NCI-H1694 (cell line): ENCODE measurements at places on chromosomes 5 and 9.

GRCh38 chr9:70679845-70680244, 265.4 kb upstream of the KLF9 start:
- no peak for DNase-seq

DNA sequence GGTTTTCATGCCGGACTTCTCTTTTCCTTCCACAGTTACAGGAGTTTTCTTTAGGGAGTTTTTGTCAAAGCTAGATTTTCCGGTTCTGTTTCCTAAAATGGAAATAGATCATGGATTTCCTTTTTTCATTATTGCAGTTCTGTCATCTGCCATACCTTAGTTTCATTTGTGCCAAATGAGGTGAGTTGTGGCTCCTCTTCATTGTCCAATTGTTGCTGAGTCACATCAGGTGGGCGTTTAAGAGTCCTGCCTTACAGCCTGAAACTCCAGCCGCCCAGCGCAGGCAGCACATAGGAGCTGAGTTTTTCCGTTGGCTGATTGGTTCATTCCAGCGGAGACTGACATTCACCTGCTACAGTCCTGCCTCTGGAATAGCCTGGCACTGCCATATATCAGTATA, 14.1 kb downstream of the SLC25A25 start:
- no peak for DNase-seq

- no peak for DNase-seq
Measured at GRCh38 chr5:68554571-68555279, 339.2 kb downstream of the PIK3R1 start.

DNA sequence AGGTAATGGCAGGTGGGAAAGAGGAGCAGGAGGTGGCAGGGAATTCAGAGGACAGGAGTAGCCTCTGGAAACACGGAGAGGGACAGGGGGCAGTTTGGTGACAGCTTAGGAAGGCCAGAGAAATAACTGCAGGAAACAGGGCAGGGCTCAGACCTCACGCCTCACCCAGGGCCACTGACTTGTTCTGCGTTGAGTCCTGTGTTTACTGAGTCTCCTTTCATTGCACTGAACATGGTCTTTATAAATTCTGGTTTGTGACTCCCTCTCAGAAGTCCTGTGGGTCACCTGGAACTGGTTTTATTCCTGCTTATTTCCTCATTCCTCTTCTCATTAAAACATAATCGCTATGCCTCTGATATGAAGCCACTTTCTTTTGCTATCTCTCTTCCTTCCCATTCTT, 55.2 kb upstream of the ZNF622 start:
- DNase-seq = no peak

DNA sequence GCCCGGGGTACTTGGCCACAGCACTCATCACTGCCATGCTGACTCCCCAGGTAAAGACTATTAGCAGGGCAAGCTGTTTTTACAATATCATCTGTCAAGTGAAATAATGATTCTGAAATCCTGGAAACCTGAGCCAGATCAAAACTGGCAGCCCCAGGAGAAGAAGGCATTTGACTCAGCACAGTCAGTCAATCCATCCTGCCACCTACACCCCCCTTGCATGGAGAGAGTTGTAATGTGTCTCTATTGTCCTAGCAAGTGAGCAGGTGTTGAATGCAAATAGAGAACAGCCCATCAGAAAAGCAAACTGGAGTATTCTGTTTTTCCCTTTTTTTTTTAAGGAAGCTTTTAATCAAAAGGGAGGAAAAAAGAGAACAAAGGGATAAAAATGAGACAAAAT, 291.2 kb downstream of the BRINP1 start:
- DNase-seq = no peak

DNA sequence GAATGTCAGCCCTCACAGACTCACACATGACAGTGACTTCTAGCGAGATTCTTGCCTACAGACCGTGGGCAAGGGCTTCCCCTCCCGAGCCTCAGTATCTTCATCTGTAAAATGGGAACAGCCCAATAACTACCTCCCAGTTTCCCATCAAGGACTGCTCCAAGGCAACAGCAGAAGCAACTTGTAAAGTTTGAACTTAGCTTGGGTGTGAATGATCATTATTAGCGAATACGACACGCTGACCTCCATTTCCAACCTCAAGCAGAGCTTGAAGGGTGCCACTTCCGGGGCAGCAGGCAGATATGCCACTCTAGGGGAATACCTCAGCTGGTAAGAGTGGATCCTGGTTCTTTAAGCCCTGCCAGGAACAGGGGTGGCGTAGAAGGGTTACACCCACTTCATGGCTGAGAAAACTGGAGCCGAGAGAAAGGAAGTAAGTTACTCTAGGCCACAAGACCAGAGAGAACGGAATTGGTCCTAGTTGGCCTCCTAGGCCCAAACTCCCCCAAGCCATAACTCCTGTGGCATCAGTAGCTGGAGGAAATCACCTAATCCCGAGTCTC, 2.0 kb downstream of the RNF44 start:
- DNase-seq = no peak

GRCh38 chr9:93500571-93501298, 47.4 kb upstream of the FAM120AOS start:
- DNase-seq = no peak
